SIG-M5 (cell line): ENCODE measurements at places on chromosomes 6 and 20.

DNA sequence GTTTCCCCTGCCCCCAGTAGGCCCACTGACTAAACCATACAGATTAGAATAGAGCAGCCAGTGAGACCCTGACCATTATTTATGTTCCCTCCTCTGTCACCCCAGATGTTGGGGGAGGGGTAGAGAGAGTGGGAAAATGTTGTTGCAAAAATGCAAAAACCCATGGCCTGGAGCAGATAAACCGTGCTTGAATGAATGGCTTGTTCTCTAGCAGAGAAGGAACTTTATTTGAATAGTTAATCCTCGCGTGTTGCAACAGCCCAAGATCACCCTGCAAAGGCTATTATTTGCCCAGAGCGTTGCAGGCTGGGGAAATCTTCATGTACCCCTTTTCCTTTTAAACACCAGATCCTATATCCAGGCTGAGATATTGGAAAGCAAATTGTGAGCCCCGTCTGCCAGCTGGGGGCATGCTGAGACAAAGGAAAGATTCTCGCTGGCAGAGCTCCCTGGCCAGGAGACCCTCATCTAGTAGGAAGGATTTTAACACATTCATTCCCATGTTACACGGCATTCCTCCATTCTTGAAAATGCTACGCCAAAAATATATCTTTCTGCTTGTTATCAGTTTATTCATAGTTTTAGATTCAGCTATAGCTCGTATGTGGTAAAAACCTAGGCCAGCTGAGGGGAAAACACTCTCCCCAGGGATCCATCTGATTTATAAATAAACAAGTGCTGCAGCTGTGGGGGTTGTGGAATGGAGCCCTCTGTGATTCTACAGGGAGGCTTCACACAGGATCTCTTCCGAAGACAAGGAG, 53.0 kb downstream of the LINC00237 start:
- no peak for DNase-seq

DNA sequence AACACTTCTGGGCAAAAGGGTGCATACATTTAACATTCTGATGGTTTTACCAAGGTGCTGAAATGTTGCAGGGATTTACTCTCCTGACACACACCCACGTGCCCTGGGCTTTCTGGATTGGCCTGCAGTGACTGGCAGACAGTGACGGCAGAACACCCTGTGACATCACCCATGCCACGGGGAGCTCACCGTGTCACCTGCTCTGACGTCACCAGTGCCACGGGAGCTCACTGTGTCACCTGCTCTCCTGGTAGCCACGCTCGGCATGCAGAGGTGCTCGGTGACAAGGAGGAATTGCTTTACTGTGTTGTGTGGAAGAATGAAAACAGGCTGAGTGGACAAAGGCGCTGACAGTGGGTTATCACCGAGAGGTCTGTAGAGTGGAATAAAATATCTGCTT, 99.3 kb downstream of the RAMACL start:
- DNase-seq = no peak

GRCh38 chr6:110532431-110532830, 56.0 kb upstream of the SLC22A16 start:
- DNase-seq = no peak

DNA sequence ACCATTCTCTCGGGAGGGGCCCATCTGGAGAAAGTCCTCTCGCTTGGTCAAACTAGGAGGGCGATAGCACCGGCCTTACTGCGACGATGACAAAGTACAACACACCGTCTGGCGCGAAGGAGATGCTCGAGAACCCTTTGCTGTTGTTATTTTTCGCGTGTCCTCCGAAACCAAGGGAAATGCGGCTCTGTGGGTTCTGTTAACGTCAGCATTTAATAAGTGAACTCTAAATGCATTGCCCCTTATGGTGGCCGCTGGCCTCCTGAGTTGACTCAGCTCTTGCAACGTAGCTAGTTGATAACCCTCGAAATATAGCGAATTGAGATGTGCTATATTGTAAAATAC, 577 bp upstream of the SCAND1 start:
- DNase-seq = no peak

DNA sequence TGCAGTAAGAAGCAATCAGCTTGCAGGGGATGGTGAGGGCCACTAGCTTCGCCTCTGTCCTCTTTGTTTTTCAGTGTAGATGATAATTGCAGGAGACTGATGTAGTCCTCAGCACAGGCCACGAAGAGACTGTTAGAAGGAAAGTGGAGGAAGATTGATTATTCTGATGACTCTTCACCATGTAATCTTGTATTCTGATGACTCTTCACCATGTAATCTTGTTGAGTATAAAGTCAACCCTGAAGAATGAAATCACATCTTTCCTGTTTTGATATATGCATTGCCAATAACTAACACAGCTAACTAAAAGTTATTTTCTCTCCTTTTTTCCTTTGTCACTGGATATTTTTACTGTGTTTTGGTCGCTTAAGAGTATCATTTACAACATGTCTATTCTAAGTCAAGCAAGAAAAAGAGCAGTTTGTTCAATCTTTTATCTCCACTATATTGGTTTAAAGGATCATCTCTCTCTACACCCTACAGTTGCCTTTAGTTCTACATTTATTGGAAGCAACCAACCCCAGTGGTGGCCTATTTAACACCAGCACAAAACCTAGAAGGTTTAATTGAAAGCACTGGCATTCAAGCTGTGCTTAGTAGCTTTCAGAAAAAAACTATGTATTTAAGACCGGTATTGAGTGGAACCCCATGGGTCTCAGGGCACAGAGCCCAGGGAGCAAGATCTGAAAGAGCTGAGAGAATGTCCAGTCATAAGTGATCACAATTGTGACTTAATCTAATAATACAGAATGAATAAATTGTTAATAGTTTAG, 107.2 kb upstream of the BTBD3 start:
- no peak for DNase-seq

DNA sequence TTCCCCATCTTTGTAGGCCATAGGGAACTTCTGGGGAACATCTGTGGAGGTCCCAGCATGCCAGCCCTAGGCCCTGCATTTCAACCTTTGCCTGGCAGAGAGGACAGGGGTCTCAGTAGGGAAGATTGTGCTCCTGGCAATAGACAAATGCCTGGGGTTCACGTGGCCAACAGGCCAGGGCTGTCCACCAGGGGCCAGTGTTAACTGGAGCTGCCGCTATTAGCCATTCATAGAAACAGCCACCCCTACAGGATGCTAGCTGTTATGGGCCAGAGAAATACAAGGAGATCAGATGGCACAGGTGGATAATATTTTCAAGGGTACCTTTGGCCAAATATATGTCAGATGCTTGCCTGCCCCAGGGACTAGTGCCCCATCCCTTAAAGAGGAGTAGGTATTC, 932.9 kb downstream of the QKI start:
- no peak for DNase-seq

- no peak for DNase-seq
These were observed 165.4 kb downstream of the SLC16A10 start for GRCh38 chr6:111252726-111253125.

- DNase-seq = no peak
These were observed 143.5 kb upstream of the BMP2 start for GRCh38 chr20:6623989-6624388.

DNA sequence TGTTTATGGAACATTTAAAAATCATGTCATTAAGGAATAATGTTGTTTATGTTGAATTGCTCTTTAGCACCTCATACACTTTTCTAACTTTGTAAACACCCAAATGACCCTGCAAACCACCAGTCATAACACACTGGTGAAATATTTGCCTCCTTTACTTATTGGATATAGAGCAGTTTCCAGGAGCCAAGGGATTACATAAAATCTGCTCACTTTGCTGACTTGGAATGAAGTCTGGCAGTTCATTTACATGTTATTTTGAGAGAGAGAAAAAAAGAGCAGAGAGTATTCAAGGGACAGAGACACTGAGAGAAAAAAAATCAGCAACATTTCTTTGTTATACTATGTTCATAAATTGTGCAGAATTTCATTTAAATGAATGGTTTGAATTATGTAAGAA, 46.6 kb upstream of the DEFB112 start:
- no peak for DNase-seq

GRCh38 chr6:150749091-150749670, 116.3 kb upstream of the MTHFD1L start:
- no peak for DNase-seq

DNA sequence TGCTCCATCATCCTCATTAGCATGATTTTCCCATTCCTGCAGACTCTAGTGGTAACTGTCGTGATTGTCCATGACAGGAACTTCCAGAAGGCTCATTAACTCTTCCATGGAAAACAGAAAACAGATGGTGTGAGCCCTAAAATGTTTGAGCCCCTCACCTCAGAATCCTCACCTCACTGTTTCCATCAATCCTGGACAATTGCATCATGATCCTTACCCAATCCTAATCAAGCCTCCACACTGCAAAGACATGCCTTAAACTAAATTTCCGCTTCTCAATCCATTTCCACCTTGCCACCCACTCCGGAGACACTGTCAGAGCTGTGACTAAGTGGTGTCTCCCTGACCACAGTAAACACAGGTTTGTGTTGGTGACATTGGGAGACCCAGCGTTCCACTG, 311.0 kb upstream of the JARID2 start:
- no peak for DNase-seq

GRCh38 chr6:124433387-124434160, 528.7 kb upstream of the RNF217 start:
- no peak for DNase-seq

DNA sequence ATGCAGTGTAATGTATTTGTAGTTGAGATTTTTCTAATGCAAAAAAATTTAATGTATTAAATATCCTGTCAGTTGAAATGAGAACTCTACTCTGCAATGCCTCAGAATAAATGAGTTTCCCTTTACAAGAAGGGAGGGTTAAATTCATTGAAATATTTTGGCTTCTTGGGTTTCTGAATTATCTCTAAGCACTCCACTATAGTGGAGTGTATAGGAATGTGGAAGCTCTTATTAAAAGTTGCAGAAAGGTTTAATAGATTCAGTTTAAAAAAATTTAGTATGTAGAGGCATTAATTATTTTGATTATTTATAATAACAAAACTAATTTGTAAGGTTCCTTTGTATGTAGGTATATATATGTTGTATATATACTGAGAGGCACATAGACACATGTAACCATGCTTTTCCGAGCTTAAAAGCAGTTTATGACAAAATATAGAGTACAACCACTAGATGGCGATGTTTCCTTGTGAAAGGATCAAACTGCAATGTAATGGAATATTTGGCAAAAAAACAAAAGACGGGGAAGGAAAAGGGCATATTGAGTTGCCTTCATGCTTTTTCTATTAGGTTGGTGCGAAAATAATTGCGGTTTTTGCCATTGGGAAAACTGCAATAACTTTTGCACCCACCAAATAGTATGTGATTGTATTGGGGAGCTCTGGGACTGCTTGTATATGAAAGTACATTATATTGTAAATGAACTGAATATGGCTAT, 144.2 kb downstream of the MYO6 start:
- DNase-seq = no peak

- no peak for DNase-seq
These were observed 667.3 kb upstream of the CITED2 start for GRCh38 chr6:140041571-140042332.

GRCh38 chr20:64071341-64072332, 7.7 kb downstream of the RGS19 start:
- no peak for DNase-seq

GRCh38 chr6:41894366-41895299, 542 bp downstream of the USP49 start:
- no peak for DNase-seq

GRCh38 chr20:51442602-51443001, 99.9 kb downstream of the NFATC2 start:
- DNase-seq = no peak

DNA sequence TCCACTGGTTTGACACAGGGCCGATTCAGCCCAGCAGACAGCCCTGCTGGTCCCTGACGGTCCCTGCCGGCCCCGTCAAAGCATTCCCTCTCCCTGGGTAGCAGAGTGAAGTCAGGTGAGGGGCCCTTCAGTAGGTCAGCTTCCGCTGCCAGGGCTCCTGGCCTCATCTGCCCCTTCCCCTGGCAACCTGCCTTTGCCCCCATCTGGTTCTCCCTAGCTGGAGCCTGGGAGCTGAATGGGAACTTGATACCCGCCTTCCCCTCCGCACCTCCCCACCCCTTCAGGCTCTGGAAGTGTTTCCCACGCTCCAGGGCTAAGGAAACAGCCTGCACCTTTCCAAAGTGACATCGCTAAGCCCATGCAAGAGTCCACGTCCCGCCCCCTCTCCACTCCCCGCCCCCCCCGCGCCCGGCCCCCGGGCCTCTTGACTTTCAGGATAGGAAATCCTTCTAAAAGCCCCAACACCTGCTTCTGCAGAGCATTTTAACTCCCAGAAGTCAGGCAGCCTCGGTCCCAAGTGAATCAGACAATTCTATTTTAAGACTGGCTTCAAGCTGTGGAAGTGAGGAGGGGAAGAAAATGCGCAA, 53.3 kb downstream of the ISM1 start:
- no peak for DNase-seq

DNA sequence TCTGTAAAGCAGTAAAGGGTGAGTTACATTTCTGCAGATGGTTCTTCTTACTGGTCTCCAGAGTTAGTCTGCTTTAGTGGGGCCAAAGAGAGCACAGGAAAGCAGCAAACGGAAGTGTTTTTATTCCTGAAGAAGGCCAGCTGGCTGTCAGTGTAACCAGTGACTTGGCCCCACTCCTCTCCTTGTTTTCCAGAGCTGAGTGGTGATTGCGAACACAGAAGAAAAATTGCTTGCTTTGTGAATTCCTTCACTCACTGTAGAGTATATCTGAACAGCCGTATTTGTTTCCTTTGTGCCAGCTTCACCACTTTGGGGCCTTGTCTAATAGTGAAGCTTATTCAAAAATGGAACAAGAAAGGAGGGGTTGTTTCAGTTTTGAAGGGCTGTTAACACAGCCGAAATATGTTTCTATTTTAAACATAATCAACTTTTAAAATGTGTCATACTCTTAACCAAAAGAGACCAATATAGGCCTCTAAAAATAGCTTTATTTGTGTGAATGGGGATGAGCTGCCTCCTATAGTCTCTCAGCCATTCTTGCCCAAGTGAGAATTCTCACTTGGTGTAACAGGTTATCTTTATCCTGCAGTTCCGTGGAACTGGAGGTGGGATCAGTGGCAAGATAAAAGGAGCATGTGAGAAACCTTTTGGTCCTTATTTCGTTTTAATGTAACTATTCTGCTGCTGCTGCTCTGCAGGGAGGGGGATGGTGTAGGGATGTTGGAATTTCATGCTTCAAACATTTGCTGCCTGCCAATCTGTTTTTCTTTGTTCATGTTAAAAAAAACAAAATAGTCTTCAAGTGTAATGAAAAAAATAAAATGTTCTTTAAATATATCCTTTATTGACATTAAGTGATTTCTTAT, 37.8 kb downstream of the ZC2HC1B start:
- DNase-seq = no peak

- no peak for DNase-seq
These were observed 40.1 kb downstream of the ADGRG6 start for GRCh38 chr6:142341855-142342330.

- DNase-seq = no peak
These were observed 23.5 kb downstream of the SLC17A4 start for GRCh38 chr6:25777856-25778649.

GRCh38 chr6:42093582-42094329, 43.4 kb downstream of the TAF8 start:
- DNase-seq = no peak

- DNase-seq = no peak
These were observed 10.3 kb downstream of the TOP1 start for GRCh38 chr20:41038878-41039404.

GRCh38 chr6:75463061-75463460, 30.5 kb downstream of the FILIP1 start:
- no peak for DNase-seq

- no peak for DNase-seq
These were observed 6.4 kb downstream of the PRRC2A start for GRCh38 chr6:31626952-31627351.
